Kidney capillary endothelial cell (primary cell): ENCODE measurements at places on chromosomes 6 and 20.

DNA sequence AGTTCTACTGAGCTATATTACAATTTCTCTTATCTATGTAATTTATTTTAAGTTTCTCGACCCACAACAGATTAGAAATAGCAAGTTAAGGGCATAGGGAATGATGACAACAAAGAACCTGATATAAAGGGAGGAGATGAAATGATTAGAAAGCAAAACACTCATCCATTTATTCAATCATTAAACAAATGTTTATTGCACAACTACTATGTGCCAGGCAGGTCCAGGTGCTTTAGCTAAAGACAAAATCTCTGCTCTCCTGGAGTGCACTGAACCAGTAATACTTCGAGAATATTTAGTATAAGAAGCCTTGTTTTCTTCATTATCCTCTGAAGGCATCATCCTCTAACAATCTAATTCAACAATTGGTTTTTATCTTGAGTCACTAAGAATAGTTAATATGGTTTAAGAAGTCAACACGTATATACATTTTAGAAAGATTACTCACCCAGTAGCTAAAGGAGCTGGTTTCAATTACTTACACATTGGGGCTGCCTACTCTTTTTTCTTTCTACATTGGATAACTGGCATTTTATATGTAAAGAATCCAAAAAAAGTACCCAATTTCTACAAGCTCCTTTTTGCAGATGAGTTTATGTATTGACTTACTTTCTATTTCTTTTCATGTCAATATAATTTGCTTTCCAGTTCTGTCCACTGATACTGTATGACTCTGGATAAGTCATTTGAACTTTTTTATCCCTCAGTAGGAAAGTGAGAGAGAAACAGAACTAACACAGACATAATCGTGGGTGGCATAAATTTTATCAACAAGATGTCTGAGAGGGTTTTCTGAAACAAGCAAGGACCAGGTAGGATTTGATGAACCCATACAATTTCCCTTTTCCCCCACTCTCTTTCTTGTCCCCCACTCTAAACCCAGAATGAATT, 312.6 kb downstream of the CLIC5 start:
- DNase-seq: no peak

GRCh38 chr20:38725931-38726803, 1.9 kb downstream of the SLC32A1 start:
- DNase-seq: no peak

DNA sequence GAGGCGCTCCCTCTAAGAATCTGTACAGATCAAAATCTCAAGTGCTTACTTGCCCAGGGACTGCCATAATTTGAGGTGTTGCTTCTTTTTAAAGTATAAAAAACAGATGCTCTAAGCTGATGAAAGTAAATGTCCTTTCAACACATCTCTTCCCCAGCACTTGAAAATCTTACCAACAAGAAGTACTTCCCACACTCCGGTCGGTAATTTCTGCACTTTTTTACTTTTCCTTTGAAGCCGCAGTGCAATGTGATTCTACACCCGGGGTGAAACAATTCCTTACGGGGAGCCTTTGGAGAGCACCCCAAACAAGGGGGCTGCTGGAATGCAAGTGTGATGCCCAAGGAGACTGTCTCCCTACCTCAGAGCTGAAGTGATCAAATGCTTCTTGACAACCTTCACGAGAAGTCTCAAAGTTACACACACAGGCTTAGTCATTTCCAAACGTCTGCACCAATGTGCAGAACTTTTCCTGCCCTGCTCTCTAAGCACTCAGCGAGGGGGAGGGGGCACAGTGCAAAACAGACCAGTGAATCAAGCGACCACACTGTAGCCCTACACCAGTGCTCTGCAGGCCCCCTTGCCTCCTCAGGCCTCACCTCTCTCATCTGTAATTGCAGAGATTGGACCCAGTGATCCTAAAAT, 56.7 kb downstream of the ATXN1 start:
- no peak for DNase-seq

GRCh38 chr6:3800850-3801591, 48.2 kb upstream of the FAM50B start:
- no peak for DNase-seq

- DNase-seq: no peak
Observed at GRCh38 chr6:46255528-46255927, 84.7 kb upstream of the ENPP5 start.
